Progenitor cell of endocrine pancreas (in vitro differentiated cells): ENCODE measurements at places on chromosomes 13 and 19.
A peak's percentile ranks its signal among the peaks of the same experiment; 100 is the strongest.

DNA sequence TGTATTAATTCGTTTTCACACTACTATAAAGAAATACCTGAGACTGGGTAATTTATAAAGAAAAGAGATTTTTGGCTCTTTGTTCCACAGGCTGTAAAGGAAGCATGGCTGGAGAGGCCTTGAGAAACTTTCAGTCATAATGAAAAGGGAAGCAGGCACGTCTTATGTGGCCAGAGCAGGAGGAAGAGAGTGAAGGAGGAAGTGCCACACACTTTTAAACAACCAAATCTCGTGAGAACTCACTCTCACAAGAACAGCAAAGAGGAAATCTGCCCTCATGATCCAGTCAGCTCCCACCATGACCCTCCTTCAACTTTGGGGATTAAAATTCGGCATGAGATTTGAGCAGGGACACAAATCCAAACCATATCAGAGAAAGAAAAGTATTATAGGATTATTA is 1255.9 kb upstream of the MIR17HG start:
- no peak for DNase-seq

DNA sequence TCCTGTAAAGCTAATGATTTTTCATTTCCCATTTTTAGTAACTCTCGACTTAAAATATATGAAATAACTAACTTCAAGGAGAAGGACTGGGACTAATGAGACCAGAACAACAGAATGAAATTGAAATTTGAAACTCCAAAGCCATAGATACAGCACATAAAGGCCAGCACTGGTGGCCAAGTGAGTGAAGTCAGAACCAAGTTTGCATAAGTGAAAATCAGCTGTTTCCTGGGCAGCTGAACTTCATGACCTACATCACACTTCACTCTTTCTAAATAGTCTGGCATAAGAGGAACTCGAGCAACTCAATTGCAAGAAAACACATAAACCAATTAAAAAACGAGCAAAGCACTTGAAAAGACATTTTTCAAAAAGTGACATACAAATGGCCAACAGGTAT is 84.5 kb downstream of the DCLK1 start:
- DNase-seq, result no peak

- DNase-seq, result no peak
Observed at GRCh38 chr13:30755678-30756077, 20.3 kb downstream of the ALOX5AP start.

- DNase-seq, result no peak
Observed at GRCh38 chr13:57552437-57552836, 79.1 kb upstream of the PCDH17 start.

GRCh38 chr19:36054733-36055686 is at the start of gene WDR62:
WDR62 (plus strand) TSS chr19:36054897; CDS start chr19:36054972, 75 bp downstream.
- DNase-seq, result peak; percentile 92

- no peak for DNase-seq
Observed at GRCh38 chr13:24215126-24215525, 54.6 kb downstream of the SPATA13 start.

- no peak for DNase-seq
Observed at GRCh38 chr19:27673986-27674385, 1539.0 kb downstream of the UQCRFS1 start.

GRCh38 chr19:6108721-6109633 is 1.3 kb downstream of the RFX2 start:
- DNase-seq, result no peak

- no peak for DNase-seq
Observed at GRCh38 chr13:31334994-31335557, 135.3 kb downstream of the B3GLCT start.
